ENCODE measurements at places on chromosomes 6 and 20.

DNA sequence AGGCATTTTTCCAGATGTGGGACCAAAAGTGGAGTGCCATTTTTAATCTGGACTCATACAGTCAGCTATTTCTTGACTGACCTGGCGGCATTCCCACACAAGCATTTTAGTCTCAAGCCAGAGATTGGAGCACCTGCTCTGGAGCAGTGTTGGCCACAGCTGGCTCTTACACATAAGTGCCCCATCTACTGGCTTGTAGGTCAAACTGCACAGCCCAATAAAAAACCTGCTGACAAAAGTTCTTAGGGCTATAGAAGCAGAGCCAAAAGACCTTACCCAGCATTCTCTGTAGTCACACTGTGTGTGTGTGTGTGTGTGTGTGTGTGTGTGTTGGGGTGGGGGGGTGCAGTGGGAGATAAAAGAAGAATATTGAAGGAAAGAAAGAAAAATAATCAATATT lies 38.6 kb upstream of the SENP6 start:
- no peak for DNase-seq

- DNase-seq = no peak
Observed at GRCh38 chr20:24458436-24458835, 11.0 kb upstream of the SYNDIG1 start.

GRCh38 chr20:33014336-33015113 lies 7.0 kb downstream of the BPIFB2 start:
- DNase-seq = no peak

DNA sequence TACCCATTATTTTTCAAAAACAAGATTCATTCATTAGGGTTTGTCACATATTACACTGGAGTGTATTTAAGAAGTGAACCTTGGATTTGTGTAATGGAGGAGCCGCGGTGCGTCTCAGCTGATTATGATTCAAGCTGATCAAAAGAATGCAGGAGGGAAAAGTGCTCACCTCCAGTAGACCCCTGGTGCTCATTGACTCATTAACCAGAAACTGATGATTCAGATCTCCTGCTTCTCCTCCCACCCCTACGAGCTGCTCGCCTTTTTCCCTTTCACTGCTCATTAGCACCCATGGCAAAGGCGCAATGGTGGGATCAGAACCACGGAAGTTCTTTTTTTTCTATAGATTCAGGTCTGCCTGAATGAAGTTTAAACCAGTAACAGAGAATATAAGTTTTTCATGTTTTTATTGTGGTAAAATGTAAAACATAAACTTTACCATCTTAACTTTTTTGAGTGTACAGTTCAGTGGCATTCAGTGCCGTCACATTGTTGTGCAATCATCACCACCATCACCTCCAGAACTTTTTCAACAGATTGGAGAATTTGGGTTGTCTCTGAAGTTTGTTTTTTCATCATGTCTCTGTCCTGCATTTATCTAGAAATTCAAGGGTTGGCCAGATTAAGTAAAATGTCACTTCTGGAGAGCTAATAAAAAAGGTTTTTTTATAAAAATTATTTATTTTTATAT lies 101.6 kb downstream of the LINC00237 start:
- DNase-seq = no peak

DNA sequence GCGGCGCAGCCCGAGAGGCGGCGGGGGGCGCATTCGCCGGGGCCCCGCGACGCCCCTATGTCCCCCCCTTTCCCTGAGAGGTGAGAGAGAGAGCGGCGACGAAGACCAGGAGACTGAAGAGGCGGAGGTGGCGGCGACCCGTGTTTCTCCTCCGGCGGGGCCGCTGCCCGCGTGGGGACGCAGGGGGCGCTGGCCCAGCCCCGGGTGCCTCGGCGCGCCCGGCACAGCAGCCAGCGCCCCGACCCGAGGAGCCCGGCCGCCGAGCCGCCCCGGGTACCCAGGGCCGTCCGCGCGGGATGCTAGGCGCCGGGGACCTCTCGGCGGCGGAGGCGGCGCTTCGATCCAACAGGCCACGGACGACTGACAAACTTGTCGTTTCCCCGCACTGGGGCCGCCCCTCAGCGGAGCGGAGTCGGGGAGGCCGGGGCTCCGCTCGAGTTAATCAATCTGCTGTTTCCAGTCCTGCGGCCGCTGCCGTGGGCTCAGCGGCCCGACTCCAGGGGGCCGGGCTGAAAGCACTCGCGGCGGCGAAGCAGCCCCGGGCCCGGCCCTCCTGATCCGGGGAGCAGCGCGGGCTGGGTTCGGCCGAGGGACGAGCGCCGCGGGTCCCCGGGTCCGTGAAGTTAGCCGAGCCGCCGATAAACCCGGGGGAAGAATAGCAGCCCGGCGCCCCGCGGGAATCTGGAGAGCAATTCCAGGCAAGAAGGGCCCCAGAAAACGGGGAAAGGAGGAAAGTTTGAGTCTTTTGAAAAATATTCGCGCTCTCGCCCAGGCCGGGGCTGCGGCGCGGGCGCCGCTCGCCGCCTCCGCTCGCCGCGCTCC lies 631 bp downstream of the MDGA1 start:
- peak; percentile 55 for DNase-seq

- no peak for DNase-seq
Observed at GRCh38 chr6:67629258-67629657, 1005.8 kb upstream of the ADGRB3 start.

GRCh38 chr6:116475141-116475540 lies 14.0 kb downstream of the CALHM6 start:
- no peak for DNase-seq

DNA sequence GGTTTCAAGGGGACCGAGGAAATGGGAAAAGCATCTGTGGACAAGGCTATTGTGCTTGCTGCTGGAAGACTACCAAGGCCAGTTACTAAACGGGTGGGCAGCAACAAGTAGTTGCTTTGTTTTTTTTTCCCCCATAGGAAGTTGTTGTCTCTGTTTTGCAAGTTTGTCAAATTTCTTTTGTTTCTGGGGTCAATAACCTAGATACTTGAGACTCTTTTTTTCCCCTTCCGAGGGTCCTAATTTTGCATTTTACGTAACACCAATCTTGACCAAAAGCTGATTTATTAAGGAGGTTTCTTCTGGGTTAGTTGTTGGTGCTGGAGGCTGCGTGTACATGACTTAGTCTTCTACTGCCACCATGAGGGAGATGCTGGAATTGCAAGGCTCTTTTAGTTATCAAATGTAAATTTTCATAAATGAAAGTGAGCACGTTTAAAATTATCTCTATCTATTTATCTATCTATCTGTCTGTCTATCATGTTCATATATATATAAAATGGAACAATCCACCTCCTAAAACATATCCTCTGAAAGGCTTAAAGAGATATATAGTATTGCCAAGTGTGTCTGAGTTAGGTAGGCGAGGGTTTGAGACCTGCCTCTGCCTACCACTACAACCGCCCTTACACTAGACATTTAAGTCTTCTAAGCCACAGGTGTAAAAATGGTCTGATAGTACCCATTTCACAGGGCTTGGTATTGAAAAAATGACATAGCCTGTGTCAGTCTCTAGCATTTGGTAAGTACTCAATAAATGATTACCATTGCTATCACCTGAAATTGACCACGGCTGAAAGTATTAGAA lies 60.2 kb downstream of the GCLC start:
- peak; percentile 40 for DNase-seq

- no peak for DNase-seq
Observed at GRCh38 chr6:167324111-167324510, 775 bp upstream of the TTLL2 start.

DNA sequence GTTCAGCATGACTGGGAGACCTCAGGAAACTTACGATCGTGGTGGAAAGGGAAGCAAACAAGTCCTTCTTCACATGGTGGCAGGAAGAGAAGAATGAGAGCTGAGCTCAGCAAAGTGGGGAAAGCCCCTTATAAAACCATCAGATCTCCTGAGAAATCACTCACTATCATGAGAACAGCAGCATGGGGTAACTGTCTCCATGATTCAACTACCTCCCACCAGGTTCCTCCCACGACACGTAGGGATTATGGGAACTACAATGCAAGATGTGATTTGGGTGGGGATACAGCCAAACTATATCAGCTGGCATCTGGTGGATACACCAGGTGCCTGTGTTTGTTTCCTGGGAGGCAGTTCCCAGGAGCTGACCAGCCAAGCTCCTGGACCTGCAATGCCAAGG lies 4.9 kb downstream of the DDO start:
- no peak for DNase-seq

DNA sequence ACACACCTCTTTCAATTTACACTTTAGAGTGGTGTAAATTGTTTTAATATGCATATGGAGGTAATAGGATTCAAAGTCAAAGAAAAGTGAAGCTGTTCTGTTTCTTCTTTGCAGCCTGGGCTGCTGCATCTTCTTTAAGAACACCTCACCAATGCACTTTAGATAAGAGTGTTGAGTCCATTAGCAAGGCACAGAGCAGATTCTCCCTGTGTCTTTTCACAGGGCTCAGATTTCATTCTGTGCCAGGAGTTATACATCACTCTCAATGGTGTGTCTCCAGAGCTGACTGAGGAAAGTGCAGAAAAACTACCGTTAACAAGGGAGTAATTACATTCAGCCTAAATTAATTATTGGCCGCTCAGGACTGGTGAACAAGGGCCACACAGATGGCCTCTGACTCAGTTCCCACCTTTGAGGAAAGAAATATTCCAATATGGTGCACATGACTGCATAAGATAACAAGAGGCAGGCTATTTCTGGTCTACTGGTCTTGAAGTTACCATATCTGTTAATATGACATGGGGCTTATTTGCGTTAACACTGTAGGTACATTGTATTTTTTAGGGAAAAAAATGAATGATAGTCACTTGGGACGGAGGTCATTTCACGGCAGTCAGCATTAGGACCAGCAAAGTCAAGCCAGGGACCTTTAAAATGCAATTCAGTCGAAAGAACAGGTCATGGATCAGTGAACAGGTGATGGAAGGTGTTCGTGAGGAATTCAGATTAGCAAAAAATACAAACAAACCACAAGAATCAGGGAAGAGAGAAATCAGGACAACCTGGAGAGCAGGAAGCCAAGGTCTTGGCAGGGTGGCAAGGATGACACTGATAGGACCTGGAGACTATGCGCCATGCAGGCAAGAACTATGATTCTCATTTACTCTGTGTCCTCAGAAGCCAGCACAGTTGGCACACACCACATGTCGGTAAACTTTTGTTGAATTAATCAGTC lies 203.7 kb downstream of the TBX18 start:
- no peak for DNase-seq

DNA sequence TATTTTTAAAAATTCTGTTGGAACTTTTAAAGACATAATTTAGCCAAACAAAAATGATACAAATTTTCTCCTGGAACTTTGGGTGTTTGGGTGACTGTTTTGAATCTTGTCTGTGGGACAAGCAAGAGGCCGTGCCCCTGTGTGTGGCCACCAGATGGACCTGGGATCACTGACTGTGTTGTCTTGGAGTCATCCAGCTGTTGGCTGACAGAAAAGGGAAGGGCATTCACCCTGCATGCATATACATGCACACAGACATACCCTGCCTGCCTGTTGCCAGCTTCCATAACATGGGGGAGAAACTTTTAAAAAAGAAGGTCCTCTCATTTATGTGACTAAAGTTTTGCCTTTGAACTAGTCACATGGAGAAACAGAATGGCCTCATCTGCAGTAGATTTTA lies 72.7 kb downstream of the BLOC1S5 start:
- no peak for DNase-seq

GRCh38 chr6:50600280-50600679 lies 113.0 kb upstream of the TFAP2D start:
- DNase-seq = no peak

DNA sequence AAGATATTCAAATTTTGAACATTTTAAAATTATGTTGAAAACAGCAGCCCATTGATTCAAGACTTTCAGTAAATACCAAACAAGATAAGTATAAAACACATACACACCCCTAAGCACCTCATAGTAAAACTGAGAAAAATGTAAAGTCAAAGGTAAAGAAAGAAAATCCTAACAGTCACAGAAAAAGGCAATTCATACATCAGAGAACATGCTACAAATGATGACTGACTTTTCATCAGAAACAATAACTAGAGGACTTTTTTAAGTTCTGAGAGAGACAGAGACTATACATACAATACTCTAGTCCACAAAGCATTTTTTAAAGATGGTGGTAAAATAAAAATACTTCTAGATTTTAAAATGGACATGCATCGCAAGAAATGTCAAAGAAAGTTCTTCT lies 111.0 kb downstream of the PFDN4 start:
- DNase-seq = no peak

DNA sequence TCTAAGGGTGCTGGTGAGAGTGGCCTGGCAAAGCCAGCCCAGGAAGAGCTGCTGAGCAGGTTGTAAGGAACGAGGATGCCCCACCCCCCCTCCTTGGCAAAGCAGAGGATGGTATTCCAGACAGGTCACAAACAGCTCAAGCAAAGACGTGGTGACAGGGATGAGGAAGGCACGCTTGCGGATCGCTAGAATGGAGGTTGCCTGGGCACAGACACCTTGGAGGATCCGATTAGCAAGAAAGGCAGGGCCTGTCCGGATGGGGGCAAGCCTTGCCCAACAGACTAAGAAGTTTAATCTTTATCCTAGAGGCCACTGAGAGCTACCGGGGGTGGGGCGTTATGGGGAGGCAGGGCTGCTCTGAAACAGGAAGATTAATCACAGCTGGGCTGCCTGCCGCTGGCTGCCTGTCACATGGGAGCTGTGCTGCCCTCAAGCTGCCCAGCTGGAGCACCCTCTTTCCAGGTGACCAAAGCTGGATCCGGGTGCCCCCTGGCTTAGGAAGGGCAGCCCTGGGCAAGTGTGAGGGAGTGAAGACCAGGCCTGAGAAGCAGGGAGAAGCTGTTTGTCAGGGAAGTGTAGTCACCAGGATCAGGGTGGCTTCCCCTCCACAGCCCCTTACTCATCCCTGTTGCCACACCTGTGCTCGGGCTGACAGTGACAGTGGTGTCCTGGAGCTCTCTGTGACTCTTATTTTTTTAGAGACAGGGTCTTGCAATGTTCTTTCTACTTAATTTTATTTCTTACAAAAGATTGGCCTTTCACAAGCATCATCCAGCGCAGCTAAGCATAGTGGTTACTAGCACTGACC lies 9.1 kb upstream of the MAPK13 start:
- peak; percentile 36 for DNase-seq

- DNase-seq = peak; percentile 98
Observed at GRCh38 chr6:30212865-30213666, at the start of gene TRIM26. Gene TRIM26 (minus strand): TSS chr6:30213406. CDS start chr6:30199103, 14,303 bp downstream.

DNA sequence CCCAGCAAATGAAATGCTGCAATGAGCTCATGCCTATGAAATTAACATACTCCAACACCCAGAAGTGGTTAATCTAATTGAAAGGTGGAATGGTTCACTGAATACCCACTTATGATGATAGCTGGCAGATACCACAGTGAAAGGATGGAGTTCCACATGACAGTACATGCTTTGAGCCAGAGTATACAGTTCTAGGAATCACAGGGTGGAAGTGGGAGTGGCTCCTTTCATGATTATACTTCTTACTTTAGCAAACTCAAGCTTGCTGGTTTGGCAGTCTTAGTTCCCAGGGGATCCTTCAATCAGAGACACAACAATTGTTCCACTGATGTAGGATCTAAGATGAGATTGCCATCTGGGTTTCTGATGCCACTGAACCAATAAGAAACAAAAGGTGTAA lies 21.5 kb downstream of the CD164 start:
- DNase-seq = no peak

Measured in stimulated activated naive CD8-positive, alpha-beta T cell treated with anti-CD3 and anti-CD28 coated beads, Interleukin-15, amount 100 ng/mL, for 72 hours (primary cell).